ENCODE measurements at places on chromosomes 4 and X.

DNA sequence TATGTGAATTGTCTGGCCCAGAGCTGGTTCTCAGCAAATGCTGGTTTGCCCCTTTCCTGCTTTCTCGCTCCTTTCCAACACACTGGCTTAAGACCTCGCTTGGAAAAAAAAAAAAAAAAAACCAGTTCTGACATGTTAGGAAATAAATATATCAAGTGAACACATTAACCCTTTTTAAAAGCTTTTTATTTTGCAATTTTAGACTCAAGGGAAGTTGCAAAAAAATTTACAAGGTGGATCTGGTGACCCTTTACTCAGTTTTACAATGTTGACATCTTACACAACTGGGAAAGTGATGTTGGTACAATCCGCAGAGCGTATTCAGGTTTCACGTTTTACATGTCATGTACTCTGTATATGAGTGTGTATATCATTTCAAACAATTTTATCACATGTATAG lies 100.1 kb downstream of the RTL5 start:
- no peak for DNase-seq

DNA sequence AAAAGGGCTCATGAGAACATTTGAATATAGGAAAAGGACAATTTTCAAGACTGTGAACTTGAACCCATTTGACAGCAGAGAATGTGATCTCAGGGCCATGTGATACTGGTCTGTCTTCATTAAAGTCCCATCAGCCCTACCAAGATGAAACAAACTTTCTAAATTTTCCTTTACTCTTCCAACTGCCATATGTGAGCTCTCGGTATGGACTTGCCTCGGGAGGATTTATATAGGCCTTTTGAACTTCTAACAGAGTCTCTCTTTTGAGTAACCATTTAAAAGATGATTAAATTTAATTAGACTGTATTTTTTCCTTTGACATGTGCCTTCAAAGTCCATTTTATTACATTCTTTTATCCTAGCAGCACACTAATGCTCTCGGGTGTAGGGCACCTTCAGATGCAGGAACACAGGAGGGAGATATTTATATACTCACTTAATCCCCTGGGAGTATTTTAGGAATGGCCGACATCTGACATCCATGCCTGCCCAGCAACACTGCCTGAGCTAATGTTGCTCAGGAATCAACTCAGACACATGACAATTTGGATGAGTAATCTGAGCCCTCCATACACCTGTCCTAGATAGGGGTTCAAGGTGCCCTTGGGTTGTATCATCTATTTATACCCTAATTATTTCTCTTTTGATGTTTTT lies 155.0 kb downstream of the SLC7A11 start:
- no peak for DNase-seq

GRCh38 chr4:133869486-133869885 lies 332.1 kb downstream of the PABPC4L start:
- no peak for DNase-seq

- no peak for DNase-seq
Observed at GRCh38 chr4:141845901-141846300, 209.5 kb downstream of the IL15 start.

DNA sequence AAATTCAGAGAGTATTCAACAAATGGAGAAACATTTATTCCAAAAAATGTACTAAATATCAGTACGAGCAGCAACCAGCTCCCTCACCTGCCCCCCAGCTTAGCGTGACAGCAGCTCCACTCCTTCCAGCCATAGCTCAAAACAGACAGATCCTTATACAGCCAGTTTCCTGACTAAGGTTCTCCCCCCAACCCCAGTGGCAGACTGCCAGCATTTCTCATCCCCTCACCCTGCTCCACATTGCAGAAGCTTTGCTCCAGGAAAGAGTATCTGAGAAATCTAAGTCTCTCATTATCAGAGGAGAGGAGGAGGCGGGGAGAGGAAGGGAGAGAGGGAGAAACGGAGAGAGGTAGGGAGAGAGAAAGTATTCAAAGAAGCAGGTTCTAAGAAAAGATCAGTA lies 53.3 kb upstream of the PASD1 start:
- no peak for DNase-seq

- no peak for DNase-seq
Observed at GRCh38 chr4:147198411-147199051, 252.9 kb upstream of the TTC29 start.

DNA sequence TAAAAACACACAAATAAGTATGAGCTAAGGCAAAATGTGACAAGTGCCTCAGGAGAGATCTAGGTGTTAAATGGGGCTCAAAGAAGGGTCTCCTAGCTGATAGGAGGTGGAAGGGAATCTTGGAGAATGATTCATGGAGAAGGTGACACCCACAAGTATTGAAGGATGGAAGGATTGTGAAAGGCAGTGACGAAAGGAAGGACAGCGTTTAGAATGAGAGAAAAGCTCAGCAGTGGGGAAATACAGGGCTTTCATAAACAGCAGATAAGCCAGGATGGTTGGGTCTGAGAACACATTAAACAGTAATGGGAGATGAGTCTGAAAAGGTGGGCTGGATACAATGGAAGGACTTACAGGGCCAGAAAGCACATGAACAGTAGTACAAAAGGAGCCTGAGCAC lies 11.5 kb downstream of the ANXA5 start:
- no peak for DNase-seq

- DNase-seq: no peak
Observed at GRCh38 chr4:34953145-34953799, 1291.0 kb downstream of the ARAP2 start.

GRCh38 chr4:55297346-55297745 lies 48.7 kb upstream of the SRD5A3 start:
- no peak for DNase-seq

GRCh38 chrX:63327788-63328187 lies 23.3 kb downstream of the SPIN4 start:
- no peak for DNase-seq

DNA sequence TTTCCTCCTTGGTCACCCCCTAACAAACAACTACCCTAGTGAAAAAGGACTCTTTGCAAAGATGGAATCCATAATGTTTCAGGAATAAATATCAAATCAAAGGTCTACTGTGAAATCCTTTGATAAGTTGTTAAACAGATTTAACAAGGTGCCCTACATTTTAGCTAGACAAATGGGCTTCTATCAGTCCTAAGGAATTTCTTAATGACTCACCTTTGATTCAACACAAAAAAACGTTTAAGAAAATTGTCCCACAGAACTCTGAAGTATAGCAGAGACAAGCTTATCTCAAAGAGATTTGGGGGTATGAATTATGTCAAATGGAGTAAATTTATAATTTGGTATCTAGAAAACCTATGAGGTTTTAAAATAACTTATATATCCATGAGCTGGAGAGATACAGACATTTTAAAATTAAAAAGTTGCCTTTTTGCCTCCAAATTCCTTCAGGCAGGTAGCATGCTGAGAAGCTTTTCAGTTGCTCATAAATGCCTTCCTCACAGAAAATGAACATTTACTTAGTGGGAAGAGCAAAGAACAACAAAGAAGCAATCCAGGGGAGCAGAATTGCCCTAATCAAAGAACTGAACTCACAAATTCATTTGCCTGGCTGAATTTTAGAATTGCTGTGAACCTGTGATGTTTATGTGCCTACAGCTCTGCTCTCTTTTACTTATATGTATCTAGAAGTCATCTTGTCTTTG lies 649.3 kb downstream of the STPG2 start:
- DNase-seq: no peak

- no peak for DNase-seq
Observed at GRCh38 chr4:41385481-41385880, 128.8 kb downstream of the UCHL1 start.

DNA sequence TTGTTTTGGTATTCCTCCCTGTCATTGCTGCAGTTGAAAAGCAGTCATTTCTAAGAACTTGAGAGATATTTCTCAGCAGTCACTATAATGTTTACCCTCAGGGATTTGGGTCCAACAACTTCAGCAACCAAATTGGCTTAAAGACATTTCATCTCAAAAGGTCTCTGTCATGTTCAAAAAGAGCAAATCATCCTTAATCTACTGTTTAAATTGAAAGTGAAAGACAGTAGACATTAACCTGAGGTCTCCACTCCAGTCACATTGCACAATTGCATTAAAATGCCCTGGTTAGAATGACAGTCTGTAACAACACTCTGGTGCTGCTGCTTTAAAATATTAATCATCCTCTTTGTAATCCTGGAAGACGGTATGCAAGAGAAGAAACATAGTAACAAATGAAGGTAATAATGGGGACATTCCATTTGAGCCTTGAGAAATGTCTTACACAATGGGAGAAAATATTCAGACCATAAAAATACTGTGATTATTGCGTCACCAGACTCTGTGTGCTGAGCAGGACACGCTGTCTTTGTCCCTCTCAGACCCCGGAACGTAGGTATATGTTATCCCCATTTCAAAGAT lies 90.2 kb upstream of the UNC5C start:
- no peak for DNase-seq

DNA sequence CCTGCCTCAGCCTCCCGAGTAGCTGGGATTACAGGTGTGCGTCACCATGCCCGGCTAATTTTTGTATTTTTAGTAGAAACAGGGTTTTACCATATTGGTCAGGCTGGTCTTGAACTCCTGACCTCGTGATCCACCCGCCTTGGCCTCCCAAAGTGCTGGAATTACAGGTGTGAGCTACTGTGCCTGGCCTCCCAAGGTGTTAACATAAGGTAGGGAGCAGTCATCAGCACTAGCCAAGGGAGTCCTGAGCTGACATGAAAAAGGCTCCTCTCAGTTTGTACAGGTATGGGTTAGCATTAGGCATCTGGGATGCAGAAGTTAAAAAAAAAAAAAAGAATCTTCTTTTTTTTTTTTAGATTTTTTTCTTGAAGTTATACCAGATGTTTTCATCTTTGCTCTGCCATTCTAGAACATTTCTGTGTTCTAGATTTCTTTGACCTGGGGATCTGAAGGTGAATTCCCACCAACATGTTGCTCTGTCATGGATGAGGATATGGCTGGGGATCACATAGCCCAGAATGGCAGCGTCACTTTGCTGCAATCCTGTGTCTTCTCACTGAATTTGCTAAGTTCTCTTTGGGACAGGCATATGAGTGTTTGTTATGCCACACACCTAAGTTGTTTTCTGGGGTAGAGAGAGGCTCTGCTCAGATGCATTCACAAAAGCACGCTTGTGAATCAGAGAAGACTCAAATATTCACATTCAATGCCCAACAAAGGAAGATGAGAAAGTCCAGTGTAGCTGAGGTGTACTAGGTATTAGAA lies 24.4 kb upstream of the PLA2G12A start:
- DNase-seq: no peak

- DNase-seq: no peak
Observed at GRCh38 chr4:4666187-4666586, 124.3 kb upstream of the STX18 start.

DNA sequence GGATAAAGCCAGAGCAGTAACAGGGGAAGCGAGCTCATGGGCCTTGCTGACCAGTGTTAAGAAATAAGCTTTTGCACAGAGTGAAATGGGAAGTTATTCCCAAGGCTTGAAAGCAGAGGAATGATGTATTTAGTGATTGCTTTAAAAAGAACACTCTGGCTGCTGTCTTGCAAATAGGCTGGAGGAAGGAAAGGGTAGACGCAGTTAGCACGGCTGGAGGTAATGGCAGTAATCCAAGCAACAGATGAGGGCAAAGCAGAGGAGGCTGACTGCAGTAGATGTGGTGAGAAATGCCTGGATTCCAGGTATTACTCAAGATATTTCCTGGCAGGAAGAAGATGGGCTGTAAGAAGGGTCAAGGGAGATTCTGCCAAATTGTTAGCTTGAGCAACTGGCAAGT lies 1342.3 kb upstream of the AGA start:
- DNase-seq: no peak

- no peak for DNase-seq
Observed at GRCh38 chr4:118284169-118284568, 68.6 kb downstream of the PRSS12 start.

DNA sequence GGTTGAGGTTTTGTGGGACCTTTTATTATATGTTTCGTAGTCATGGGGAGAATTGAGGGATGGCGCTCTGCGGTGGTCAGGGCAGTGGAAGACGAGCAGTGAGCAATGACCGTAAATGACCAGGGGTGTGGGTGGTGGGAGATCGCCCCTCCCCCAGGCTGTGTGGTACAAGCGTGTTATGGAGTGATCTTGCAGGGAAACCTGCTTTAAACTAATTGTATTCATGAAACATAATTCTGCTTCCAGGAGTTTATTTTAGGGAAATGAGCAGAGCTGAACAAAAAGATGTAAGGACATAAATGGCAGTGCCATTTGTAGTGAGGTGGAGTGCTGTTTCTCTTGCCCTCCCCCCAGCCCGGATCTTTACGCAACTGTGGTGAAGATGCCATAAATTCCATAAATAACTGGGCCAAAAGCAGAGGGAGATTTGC lies 20.2 kb downstream of the GYG2 start:
- DNase-seq: no peak

DNA sequence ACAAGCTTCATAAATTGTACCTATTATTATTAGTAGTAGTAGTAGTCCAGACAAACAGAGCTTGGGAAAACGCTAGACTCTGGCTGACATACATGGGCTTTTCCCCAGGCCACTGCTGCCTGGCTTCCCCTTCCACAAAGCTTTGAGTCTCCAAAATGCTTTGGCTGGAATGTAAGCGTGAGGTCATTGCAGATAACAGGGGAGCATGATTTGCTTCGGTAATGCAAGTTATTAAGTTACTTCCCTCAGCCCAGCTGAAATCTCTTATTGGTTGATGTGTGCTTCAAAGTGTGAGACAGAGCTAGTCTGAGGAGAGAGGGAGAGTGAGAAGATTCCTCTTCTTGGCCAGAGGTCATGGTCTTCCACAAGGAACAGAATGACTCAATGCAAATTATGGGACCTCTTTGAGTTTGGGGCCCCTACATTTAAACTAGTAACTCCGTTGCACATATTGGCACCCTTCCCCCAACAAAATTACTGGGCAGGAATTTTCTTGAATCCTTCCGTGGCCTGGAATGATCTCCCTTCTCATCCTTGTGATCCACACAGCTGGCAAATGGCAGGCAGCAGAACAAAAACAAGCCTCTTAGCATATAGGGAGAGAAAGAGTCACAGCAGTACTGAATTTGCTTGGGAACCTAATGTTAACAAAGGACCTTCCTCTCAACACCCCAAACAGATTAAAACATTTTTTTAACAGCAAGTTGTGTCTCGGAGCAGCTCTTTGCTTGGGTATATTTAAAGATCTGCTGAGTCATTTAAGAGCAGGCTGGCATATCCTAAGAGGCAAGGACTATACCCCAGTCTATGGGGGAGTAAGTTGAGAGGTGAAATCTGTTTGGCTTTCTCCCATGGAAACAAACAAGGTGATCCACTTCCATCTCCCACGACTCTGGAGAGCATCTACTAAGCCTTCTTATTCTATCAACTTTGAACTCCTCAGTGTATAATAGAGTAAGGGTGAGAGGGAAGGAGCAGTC lies 19.9 kb downstream of the AR start:
- DNase-seq: no peak

- DNase-seq: no peak
Observed at GRCh38 chr4:56727150-56727549, 46.1 kb upstream of the HOPX start.

- no peak for DNase-seq
Observed at GRCh38 chr4:169342159-169342860, 71.6 kb upstream of the SH3RF1 start.

DNA sequence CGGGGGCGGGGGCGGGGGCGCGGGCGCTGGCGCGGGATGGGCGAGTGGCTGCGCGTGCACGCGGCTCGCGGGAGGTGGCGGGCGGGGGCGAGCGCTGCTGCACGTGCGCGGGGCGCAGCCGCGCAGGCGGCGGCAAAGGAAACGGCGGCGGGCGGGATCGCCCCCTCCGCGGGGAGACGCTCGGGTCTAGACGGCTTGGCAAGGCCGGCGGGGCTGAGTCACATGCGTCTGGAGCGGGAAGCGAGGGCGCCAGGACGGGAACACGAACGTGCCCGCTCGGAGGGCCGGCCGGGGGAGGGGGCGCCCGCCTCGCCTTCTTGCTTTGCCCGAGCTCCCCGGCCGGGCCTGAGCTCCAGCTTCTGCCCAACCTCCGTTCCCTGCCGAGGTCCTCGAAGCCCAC lies 4.3 kb upstream of the HAUS7 start:
- DNase-seq: no peak
